Astrocyte (in vitro differentiated cells and primary cell): ENCODE measurements at places on chromosomes 7 and 10. TPM values are rescaled to one million over a fixed set of nuclear protein-coding genes. Genes with fewer than 3 reads are reported as not detected.

DNA sequence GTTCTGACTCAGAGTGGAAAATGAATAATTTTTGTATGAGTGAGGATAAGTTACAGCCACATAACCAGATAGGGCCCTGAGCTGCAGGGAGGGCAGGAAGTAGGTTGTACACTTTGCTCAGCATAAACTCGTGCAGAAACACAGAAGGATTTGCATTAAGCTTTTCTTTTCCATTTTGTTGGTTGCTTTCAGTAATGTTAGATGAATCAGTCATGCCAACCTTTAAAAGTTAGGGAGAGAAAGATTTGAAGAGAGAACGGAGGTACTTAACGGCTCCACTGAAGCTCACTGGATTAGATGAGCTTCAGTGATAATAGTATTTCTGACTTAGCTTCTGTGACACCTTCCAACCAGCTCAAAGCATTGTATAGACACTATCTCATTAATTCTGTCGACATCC is 348.1 kb downstream of the GATA3 start:
- DNase-seq, result peak; percentile 31
- no peaks in the 10 kb centered on the region for H3K27me3 ChIP-seq
- no peak overlapping the region for H3K4me3 ChIP-seq
- H3K36me3 ChIP-seq, result no peaks in the 10 kb centered on the region

DNA sequence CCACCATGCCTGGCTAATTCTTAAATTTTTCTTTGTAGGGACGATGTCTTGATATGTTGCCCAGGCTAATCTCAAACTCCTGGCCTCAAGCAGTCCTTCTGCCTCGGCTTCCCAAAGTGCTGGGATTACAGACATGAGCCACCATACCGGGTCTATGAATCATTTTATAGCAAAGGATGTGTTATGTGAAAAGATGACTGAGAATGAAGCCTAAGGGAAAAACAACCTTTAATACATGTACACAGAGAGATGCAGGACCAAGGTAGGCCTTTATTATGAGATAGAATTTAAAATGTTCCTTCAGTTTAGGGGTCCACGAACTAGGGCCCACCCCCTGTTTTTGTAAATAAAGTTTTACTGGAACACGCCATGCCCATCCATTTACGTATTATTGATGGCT is 41.0 kb downstream of the UBE2H start:
- no peak overlapping the region for H3K4me3 ChIP-seq
- no peak overlapping the region for H3K27ac ChIP-seq
- H3K4me1 ChIP-seq, result peaks cover 23% of the 10 kb centered on the region
- DNase-seq, result no peak

GRCh38 chr10:70232155-70232858 is 922 bp downstream of the PPA1 start:
- H3K36me3 ChIP-seq, result peaks cover 8% of the 10 kb centered on the region
- H3K27me3 ChIP-seq, result no peaks in the 10 kb centered on the region
- H3K4me1 ChIP-seq, result peaks cover 16% of the 10 kb centered on the region
- peak overlapping the region; percentile 87 for H3K4me3 ChIP-seq
- DNase-seq, result peak; percentile 42

DNA sequence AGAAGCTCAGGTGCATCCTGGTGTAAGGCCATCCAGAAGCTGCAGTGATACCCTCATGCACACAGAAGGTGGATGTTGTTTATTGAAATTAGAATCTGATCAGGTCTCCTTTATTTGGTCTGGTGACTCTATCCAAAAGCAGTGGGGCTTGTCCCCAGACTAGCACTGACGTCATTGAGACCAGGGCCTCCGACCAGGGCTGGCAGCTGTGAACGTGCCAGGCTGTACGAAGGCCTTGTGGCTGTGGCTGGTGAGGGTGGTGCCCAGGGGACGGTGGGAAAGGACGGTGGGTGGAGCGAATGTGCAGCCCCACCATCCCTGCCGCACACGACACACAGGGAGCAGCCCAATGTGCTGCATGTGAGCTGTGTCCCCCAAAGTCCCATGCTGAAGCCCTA is 160.0 kb downstream of the ADARB2 start:
- H3K4me3 ChIP-seq, result no peak overlapping the region
- H3K27ac ChIP-seq, result no peak overlapping the region
- no peaks in the 10 kb centered on the region for H3K4me1 ChIP-seq
- no peaks in the 10 kb centered on the region for H3K27me3 ChIP-seq
- no peak for DNase-seq
- H3K36me3 ChIP-seq, result no peaks in the 10 kb centered on the region

GRCh38 chr10:4651404-4652037 is 174.5 kb upstream of the AKR1E2 start:
- H3K4me1 ChIP-seq, result peaks cover 5% of the 10 kb centered on the region
- H3K4me3 ChIP-seq, result no peak overlapping the region
- no peaks in the 10 kb centered on the region for H3K27me3 ChIP-seq
- DNase-seq, result peak; percentile 27

DNA sequence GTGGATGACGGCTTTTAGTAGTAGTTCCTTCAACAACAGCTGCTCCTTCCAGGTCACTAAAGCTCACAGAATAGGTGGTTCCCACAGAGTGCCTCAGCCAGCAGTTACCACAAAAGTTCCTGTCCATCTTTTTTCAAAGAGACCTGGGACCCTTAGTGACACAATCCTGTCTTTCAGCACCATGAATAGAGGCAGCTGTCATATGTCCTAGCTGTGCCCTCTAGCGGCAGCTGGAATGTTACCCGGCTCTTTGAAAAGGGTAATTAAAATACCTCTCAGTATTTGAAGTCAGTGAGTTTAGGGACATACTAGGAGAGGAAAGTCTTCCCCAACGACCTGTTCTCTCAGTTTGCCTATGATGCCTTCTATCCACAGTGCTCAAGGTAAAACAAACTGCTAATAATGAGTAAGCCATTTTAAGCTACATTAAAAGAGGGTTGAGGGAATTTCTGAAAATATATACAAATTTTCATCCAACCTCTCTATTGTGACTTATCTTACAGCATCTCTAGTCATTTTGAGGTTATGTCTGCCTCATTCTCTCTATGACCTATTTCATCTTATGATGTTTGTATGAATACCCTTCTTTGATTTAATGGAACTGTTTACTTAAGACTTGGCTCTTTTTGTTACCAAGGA is 290.8 kb downstream of the NXPH1 start:
- no peaks in the 10 kb centered on the region for H3K27me3 ChIP-seq
- H3K27ac ChIP-seq, result no peak overlapping the region
- no peaks in the 10 kb centered on the region for H3K36me3 ChIP-seq
- H3K4me3 ChIP-seq, result no peak overlapping the region

Gene UTF1
- 0.18 TPM in 1 of 2 replicates, not detected in the other for total RNA-seq

Gene ZNF789
- 18.3 and 21.7 TPM in 2 replicates for total RNA-seq
